ENCODE measurements at places on chromosomes 1 and 21.

GRCh38 chr1:40652468-40652867, 13.0 kb downstream of the RIMS3 start:
- DNase-seq: no peak

DNA sequence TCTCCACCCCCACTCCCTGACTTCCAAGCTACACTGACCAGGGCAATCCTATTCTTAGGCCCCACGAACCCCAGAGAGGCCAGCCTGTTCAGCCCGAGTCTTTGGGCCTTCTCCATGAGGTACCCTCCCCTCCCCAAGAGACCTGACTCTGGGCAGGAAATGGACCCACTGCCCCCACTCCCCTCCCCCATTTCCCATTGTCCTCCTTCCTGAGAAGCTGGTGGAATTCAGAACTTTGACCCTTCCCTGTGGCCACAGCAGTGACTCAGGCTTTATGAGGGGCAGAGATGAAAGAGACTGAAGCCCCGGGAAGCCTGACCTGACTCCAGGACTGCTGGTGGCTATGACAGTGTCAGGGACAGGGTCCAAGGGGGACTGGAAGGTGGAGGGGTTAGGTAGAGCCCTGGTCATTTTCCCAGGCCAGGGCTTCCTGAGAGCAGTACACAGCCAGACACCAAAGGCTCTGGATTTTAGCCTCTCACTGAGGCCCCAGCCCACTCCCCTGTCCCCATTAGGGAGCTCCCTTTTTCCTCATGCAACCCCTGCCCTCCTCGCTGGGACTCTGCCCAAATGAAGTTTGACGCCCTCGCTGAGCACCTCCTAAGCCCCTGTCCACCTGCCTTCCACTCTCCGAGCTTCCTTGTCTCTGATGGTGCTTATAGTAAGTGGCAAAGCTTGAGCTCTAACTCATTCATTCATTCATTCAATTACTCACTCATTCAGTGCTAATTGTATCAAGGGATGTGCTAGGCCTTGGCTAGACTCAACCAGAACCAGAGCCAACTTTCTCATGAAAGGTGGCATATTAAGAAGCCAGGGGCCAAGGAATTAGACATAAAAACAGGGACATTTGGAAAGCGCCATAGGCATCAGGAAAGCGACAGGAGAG, 3.0 kb downstream of the CRYBG2 start:
- DNase-seq: no peak

GRCh38 chr1:247111700-247112478, 7.7 kb upstream of the ZNF669 start:
- no peak for DNase-seq

DNA sequence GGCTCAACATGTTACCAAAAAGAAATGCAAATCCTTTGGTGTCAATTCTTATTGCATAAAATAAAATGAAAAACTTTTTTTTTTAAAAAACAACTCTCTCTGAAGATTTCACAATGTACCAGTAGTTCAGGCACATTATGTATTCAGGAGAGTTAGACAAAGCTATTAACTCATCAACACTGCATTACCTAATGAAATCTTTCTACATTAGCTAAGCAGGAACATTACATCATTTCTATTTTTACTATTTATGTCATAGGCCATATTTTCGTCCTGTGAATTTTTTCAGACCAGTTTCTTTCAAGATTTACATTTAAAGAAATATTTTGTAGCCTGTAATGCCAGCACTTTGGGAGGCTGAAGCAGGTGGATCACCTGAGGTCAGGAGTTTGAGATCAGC, 366.2 kb downstream of the USH2A start:
- no peak for DNase-seq

DNA sequence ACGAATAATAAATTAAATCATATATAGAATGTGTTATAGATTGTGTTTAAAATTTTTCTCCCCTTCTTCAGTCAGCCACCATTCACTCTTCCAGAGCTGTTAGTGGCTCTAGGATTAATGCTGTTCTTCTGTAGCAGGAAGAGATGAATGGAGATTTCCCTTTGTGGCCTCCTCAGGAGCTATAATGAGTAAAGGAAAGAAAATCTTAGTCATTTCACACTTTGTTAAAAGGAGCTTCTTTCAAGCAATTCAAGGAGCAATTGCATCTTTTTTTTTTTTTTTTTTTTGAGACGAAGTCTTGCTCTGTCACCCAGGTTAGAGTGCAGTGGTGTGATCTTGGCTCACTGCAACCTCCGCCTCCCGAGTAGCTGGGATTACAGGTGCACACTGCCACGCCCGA, 23.7 kb upstream of the TMCO2 start:
- DNase-seq: no peak

DNA sequence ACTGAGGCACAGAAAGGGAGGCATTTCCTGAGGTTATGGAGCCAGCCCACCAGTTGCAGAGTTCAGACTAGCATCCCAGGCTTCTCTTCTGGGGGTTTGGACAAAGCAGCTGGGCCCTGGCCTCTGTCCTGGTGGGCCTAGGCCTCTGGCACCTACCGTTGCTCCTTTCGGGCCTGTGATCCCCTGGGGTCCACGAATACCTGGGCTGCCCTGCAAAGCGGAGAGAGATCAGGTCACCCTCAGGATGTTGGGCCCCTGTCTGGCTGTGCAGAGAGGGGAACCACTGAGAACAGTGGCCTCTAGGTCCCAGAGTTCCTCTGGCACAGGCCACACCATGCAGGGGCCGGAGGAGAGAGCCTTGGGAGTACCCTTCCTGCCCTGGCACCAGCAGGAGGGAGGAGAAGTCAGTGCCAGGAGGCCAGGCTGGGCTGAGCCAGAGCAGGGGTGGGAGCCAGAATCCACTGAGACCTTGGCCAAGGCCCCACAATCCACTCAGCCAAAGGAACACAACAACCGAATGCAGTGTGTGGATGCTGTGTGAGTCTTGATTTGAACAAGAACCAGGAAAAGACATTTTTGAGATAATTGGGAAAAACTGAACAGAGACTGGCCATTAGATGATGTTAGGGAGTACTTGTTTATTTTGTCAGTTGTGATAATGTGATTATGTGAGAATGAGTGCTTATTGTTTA, 8.9 kb downstream of the COL9A2 start:
- DNase-seq: no peak

- no peak for DNase-seq
Measured at GRCh38 chr1:35854989-35855700, 27.9 kb upstream of the AGO1 start.

GRCh38 chr1:29180497-29181412, 945 bp downstream of the SRSF4 start:
- peak; percentile 54 for DNase-seq

All from activated naive CD4-positive, alpha-beta T cell treated with anti-CD3 and anti-CD28 coated beads, Interleukin-2, amount 10 ng/mL, durations not matched to agents 7 days and 5 days (primary cell).